RKO (cell line): ENCODE measurements at places on chromosomes 16 and 17.

DNA sequence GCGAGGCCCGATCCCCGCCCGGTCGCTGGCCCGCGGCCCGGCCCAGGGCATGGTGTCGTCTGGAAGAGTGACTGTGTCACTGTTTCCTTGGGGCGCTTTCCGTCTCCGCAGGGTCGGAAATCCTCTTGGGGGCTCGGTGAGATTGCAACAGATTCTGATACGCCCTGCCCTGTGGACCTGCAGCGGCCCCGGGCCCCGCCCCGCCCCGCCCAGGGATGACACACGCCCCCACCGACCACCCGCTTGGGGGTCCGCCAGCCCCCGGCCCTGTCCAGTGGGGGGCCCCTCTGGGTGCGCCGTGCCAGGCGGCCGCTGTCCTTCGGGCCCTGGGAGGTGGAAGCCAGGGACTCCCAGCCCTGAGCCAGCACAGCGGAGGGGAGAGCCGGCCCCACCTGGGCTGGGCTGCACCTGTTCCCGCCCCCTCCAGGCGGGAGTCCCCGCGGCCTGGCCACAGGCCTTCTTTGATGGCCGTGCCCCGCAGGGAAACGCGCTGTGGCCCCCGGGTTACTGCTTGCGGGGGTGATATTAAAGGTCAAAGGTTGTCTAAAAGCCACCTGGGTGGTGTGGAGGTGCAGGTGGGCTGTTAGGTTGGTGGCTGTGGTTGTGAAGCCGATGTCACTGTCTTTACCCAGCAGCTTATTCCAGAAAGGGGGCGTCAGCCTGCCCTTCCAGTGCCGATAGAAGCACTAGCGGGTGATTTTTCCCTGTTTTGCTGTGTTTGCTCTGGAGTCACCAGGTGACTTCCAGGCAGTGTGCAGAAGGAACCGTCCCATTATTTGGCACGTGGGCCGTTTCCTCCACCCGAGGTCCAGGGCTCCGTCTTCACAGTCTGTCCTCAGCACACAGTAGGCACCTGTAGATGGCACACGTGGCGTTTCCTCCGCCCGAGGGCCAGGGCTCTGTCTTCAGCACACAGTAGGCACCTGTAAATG lies 752 bp downstream of the TBC1D24 start:
- DNase-seq = peak; percentile 43

DNA sequence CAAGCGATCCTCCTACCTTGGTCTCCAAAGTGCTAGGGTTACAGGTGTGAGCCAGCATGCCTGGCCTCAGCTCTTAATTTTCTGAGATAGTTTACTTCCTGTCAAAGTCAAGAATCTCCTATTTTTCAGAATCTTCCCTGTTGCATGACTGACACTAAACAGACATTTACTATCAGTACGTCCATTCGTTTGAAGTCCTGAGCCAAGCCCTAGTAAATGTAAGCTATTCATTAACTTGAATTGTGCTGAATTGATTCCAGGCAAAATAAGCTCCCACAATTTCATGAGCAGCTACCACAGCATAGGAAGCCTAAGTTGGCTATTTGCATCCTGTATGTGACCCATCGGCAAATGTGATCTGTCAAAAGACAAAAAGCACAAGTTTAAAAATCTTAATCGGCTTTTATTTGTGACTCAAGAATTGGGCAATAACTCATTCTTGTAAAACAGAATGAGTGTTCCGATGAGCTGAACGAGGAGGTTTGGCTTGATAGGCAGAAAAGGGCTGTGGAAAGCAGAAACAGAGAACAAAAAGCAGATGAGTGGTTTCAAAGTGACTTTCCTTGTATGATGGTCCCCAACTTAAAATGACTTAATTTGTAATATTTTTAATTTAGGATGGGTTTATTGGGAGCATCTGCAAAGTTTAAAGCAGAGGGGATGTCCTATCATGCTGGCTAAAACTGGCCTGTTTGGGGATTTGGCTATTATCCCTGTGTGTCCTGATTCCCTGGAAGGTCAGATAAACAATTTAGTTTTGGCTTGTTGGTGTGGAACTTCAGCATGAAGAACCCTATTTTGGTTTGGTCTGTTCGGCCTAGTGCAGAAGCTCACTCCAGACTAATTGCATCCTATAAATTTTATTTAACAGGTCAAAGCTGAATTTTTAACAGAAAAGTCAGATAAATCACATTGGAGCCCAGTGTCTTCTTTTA lies 14.2 kb downstream of the RNF112 start:
- DNase-seq = no peak

GRCh38 chr17:66304304-66305174 lies 2.1 kb downstream of the PRKCA start:
- no peak for DNase-seq

DNA sequence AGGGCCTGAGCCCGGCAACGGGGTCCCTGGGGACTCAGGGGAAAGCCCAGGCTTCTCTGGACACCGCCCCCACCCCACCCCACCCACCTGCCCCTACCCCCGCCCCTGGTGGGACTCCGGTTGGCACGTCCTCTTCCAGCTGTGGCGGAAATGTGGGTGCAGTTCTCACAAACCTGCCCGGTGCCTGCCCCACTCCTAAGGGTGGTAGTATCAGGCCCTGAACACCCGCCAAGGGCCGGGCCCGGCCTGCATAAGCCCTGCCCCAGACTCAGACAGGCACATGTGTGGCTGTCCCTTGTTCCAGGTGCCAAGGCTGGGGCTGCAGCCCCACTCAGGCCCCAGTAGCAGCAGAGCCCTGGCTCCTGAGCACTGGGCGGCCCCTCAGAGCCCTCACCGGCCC lies 58.1 kb downstream of the ACTG1 start:
- no peak for DNase-seq

- no peak for DNase-seq
Measured at GRCh38 chr16:61435346-61435745, 600.9 kb downstream of the CDH8 start.

- DNase-seq = no peak
Measured at GRCh38 chr16:17397499-17397891, 73.3 kb downstream of the XYLT1 start.

- no peak for DNase-seq
Measured at GRCh38 chr16:61555718-61556441, 480.4 kb downstream of the CDH8 start.

DNA sequence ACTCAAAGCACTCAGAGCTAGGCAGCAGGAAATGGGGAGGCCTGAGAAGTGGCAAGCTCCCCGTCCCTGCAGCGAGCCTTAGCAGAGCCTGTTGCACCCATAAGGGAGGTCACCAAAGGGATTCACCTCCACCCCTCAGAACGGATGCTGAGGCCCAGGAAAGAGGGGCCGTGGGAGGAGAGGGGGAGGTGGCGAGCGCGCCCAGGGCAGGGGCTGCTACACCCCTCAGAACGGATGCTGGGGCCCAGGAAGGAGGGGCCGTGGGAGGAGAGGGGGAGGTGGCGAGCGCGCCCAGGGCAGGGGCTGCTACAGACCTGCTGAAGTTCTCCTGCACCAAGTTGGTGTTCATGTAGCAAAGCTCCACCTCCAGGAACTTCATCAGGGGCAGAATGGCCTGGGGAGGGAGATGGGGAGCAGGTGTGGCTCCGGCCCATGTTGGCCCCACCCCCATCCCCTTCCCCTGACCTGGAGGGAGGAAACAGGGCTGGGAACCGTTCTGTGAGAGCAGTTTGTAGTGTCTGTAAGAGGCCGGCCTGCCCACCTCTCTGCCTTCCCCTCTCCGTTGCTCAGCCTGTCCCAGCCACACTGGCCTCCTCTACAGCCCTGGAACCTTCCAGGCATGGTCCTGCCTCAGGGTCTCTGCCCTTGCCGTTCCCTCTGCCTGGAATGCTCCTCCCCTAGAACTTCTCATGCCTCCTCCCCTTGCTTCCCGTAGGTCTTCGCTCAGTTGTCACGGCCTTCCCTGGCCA lies 11.4 kb downstream of the UNC13D start:
- no peak for DNase-seq

- no peak for DNase-seq
Measured at GRCh38 chr16:22633799-22634198, 123.1 kb downstream of the NPIPB5 start.
